ENCODE measurements at places on chromosomes 11 and 22.

DNA sequence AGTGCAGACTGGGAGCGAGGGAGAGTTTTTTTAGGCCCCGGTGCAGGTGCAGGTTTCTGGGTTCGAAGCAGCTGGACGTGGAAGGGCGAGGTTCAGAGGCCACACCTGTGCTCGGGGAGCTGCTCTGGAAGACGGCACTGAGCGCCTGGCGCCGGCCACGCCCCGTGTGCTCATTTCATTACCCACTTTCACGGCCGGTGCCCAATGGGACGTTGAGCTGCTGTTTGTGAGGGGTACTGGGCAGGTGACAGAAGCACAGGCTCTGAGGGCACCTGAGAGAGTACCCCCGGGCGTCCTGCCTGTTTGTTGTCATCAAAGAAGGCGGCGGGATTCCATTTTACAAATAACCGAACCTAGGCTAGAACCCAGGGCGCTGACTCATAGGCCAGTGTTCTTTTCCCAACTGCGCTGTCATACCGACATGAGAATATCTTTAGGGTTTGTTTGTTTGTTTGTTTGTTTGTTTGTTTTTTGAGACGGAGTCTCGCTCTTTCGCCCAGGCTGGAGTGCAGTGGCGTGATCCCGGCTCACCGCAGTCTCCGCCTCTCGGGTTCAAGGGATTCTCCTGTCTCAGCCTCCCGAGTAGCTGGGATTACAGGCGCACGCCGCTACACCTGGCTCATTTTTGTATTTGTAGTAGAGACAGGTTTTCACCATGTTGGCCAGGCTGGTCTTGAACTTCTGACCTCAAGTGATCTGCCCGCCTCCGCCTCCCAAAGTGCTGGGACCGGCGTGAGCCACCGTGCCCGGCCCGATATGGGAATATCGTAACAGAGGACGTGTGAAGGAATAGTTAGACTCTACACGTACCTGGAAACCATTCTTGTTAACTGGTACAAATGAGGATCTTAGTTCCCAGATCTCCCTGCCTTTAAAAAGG is 16.6 kb upstream of the SPTBN2 start:
- DNase-seq = no peak

DNA sequence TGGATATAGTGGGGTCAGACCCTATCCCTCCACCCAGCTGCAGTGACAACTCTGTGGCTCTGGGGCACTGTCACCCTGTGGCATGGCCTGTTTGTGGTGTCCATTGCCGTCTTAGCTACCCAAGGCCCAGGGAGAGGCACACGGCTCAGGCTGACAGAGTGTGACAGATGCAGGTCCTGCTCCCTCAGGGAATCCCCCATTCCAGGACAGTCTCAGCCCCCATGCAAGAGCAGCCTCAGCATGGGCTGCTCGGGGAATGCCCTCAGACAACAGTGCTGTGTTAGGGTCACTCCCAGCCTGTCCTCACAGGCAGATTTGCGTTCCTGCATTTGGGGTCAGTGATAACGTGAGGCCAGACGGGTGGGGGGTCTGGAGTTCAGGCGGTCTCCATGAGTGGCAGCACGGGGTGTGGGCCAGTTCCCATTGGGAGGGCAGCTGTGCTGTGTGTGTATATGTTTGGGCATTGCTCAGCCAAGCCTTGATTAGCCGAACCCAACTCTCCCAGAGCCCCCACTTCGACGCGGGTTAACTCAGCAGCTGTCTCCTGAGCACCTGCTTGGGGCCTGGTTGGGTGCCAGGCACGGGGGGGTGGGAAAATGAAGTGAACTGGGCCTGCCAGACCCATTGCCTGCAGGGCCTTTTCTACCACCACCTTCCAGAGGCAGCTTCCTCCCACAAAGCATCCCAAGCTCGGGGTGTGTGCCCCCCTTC is 5.3 kb upstream of the KCNQ1OT1 start:
- no peak for DNase-seq

GRCh38 chr11:8807544-8808225 is 103.3 kb upstream of the AKIP1 start:
- no peak for DNase-seq

DNA sequence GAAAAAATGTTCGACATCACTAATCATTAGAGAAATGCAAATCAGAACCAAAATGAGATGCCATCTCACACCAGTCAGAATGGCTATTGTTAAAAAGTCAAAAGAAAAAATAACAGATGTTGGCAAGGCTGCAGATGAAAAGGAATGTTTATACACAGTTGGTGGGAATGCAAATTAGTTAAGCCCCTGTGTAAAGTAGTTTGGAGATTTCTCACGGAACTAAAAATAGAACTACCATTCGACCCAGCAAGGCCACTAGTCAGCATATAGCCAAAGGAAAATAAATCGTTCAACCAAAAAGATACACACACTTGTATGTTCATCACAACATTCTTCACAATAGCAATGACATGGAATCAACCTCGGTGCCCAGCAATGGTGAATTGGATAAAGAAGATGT is 503.2 kb downstream of the OPCML start:
- no peak for DNase-seq

- no peak for DNase-seq
Observed at GRCh38 chr22:20965104-20965887, 1.8 kb upstream of the AIFM3 start.

Data from activated CD4-positive, alpha-beta T cell treated with anti-CD3 and anti-CD28 coated beads, Interleukin-2, amount 50 U/mL, for 24 hours (primary cell).